Aorta (tissue), 5 donors: ENCODE measurements at places on chromosomes 6 and 20. TPM values are rescaled to one million over a fixed set of nuclear protein-coding genes. Genes with fewer than 3 reads are reported as not detected.

DNA sequence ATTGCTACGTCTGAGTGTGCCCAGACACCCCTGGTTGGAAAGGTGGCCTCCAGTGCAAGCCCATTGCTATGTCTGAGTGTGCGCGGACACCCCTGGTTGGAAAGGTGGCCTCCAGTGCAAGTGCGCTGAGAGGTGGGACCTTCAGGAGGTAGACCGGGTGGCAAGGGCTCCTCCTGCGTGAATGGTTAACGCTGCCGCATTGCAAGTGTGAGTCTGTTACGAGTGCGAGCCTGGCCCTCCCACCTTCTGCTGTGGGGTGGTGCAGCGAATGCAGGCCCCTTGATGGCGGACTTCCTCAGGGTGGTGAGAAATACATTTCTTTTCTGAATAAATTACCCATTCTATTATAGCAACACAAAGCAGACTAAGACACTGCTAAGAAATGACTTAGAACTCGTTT is 208.8 kb downstream of the DLL1 start:
- peak; percentile 50 for DNase-seq

DNA sequence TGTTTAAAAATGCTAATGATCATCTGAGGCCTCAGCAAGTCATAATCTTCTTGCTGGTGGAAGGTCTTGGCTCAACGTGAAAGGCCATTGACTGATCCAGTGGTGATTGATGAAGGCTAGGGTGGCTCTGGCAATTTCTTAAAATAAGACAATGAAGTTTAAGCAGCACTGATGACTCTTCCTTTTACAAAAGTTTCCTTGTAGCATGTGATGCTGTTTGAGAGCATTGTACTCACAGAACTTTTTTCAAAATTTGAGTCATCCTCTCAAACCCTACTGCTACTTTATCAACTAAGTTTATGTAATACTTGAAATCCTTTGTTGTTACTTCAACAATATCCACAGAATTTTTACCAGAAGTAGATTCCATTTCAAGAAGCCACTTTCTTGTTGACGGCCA is 382.3 kb downstream of the ESR1 start:
- no peak for DNase-seq

DNA sequence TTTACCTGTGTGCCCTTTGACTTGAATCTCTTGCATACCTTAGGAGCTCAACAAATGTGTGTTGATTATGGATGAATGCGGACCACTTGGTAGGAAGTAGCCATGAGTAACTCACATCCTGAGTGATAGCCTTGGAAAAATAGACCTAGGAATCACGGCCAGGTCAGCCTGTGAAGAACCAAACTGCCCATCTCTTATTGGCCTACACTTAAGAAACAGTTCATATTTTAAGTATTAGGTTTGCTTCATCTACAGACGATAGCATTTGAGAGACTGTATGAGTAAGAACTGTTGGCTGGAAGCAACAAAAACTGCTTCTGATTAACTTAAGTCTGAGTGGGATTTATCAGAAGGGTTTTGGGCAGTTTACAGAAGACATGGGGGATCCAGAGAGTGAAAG is 320.1 kb upstream of the PRND start:
- no peak for DNase-seq

GRCh38 chr6:139941826-139942225 is 567.4 kb upstream of the CITED2 start:
- DNase-seq: no peak

DNA sequence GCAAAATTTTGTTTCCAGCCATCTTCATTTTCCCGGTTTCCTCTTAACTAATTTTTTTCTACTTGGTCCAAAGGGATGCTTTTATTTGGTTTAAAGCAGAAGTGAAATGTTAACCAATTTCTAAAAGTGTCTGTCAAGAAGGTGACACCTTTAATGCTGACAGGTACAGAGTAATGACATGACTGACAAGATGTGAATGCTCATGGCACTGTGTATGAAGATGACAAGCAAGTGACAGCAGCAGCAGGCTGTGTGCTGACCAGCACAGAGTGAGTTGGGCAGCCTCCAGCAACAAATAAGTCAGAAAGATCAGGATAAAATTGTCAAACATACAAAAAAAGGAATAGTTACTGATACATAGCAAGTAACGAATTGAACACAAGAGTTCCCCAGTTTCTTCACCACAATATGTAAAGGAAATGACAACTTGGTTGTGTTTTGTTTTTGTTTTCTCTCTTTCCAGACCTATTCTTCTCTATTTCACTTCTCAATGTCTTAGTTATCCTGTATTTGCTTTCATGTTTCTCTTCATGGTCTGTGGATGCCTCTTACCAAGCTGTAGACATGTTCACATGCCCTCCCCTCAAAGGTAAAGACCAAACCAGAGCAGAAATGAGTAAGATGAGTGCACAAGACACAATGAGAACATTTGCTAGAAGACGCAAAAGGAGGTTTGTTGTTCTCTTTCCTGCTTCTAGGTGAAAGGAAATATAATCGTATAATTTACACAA is 174.9 kb downstream of the FRK start:
- no peak for DNase-seq

The HDAC2 gene
- 57.1 TPM for total RNA-seq

DNA sequence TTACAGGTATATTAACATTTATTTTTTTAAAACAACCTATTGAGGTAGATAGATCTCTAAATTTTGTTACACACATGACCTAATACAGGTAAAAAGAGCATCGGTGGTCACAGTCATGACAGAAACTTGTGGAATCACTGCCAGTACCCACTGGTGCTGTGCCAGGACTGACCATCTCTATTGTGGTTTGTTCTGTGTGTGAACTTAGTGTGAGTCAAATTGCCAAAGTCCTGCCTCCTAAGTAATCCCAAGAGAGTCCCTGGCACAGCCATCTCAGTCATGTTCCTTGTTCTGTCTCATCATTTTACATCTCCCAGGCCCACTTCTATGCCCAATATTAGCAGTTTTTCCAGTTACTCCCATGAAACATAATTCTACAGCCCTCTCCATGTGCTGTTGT is 21.4 kb downstream of the GSTA2 start:
- DNase-seq: no peak

The TMEM170B gene
- 7.3 TPM for total RNA-seq

The BANF2 gene
- not detected for total RNA-seq

The ANKEF1 gene
- 1.5 TPM for total RNA-seq
